M059J (cell line): ENCODE measurements at places on chromosomes 7 and 10.

DNA sequence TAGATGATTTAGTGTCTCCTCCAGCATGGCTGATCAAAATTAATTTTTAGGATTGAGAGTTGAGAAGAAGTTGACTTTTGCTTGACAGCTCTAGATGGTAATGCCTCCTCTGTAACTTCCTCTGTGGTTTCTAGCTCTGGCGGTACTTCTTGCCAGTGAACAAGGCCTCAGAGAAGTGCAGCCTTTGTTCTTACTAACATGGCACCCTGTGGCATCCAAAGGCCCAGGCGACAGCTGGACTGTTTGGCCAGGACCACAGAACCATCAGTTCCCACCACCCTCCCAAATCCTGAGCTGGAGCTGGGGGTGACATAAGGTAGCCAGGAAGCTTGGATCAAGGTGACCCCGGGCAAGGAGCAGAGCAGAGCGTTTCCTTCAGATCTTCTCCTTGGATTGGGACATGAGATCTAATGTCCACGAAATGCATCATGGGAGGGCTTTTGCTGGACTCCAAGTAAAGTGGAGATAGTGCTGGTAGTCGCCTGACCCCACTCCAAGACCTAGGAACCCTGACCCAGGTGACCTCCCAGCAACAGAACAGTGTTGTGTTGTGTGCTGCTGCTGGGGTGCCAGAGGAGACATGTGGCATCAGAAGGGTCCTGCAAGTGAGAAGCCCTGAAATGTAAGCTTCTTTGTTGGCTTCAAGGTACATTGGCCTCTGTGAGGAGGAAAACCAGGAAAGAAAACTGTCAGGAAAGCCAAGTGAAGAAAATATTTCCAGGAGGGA, 41.8 kb downstream of the APBB1IP start:
- DNase-seq = no peak

DNA sequence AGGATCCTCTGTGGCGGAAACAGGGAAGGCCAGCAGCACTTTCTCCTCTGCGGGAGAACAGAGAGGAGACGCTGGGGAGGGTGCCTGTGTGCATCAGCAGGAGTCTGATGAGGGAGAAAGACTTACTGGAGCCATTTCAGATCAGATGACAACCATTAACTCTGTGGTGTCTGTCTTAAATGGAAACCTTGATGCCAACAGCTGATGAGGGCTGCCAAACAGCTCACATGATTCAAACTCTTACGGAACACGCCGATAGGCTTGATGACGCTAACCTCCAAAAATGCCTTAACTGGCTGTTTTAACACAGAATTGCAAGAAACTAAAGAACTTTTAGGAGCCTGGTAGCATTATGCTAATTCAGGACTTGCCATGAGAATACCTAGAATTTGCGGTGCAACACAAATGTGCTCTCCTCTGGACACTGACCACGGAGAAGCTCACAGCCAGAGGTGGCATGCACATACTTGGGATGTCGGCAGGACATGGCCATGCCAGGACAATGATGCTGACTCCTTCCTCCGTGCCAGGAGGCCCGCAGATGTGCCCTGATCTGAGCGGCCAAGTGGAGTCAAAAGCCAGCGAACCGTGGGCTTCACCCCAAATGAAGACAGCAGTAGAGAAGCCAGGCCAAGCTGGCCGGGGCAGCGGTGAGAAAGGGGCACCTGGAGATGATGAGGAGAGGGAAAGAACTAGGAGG, 154.9 kb downstream of the ZMYND11 start:
- DNase-seq = no peak

DNA sequence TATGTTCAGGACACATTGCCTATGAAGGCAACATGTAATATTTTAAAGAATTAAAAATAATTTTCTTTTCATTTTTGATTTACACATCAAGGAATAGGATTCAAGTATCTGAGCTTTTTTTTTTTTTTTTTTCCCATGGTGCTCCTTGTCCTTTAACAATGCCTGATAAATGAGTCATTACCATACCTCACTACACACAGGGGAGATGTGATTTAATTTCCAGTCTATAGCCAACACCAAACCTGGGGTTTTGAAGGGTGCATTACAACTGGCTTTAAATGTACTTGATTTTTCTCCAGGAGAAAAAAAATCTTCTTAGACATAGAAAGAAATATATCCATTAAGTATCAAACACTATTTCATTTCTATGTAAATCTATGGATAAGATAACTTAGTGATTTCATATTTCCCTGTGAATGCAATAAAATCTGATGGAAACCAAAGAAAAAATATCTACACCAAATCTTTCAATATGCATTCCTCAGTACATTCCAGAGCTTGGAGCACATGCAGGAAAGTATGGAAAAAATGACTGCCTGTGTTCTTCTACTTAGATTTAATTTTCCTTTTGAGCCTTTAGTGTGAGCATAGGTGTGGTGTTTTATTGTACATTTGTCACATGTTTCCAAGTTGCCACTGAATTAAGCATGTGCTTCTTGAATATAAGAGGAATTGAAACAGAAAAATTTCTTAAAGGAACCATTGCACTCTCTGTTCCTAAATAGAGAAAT, 204.8 kb upstream of the MEOX2 start:
- DNase-seq = peak; percentile 69

DNA sequence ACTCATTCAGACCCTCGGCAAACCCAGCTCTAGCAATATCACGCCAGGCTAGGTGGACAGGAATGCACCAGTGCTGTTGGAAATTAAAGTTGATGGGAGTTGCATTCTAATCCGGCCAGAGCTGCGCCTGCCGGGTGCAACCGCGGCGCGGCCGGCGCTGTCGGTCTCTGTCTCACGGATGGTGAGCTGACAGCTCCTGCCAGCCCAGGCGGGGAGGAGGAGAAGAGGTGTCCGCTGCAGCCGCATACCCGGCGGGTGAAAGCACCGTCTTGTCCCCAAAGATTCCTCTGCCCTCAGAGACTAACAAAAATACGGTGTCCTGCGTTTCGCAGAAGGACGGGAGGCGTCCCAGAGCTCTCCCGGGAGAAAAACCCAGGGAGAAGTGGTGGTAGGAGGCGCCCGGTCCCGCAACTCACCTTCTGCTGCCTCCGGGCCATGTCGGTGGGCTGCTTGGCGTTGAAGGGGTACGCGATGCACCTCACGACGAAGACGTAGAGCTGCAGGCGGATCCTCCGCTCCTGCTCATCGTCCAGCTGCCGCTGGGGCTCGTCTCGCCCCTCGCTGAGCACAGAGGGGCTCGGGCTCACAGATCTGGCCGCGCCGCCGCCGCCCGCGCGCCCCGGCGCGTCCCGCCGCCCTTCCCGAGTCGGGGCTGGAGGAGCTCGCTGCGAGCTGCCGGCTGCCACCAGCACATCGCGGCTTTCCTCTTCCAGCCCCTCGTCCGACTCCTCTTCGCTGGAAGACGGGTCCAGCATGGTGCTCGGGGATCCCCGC, 490 bp downstream of the CADPS2 start:
- peak; percentile 50 for DNase-seq

DNA sequence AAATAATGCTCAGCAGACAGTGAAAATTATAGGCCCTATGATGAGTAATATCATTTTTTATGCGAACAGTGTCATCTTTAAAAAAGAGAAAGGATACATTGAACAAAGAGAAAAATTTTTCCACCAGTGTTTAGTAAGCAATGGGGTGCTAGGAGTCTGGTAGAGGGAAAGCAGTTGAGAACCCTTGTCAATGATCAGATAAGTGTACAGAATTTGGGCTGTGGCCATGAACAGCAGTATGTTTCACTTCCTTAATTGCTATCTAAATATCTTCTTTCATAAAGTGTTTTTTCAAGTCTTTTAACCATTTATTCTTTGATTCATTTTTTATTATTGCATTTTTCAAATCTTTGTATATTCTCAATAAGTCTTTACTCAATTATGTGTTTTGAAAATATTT, 750.7 kb upstream of the KCND2 start:
- no peak for DNase-seq

DNA sequence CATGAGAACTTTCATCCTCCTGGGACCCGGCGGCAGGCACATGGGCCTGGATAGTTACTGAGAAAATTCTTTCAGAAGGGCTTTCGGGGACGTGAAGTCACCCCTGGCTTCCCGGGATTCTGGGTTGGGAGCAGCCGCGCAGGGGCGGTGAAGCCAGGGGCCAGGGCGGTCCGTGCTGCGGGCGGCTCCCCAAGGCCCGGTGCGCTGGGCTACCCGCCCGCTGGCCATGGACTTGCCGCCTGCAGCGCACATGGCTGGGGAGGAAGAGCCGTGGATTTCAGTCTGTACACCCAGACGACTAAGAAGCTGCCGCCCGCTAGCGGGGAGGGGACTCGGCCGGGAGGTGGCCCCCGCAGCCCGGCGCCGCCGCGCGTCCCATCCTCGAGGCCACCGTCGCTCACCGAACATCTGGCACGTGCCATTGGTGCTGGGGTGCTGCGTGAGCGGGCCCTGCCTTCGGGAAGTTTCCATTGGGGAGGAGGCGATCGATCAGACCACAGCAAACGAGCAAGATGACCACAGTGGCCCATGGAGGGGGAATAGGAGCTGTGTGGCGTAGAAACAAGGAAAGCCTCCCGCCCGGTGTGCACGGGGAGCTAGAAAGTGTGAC, 64.5 kb downstream of the TMEM209 start:
- DNase-seq = no peak

- DNase-seq = peak; percentile 46
Measured at GRCh38 chr7:16918288-16918895, 36.6 kb upstream of the AGR3 start.

DNA sequence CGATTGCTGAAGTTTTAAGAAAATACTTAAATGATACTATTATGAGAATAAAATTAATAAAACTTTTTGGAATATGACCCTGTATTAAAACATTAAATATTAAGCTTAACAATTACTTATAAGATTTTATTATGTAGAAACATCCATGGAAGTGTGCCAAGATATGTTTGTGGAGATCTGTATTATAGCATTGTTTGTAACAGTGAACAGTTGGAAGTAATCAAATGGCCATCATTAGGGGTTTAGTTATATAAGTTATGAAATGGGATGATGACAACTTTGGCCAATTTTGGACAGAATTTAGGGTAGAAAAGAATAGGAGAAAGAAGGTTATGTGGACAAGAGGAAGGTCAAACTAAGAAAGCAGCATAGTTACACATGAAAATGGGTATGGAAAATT, 88.0 kb downstream of the AKAP9 start:
- no peak for DNase-seq

GRCh38 chr10:35191523-35191922, 64.9 kb downstream of the CREM start:
- DNase-seq = no peak

DNA sequence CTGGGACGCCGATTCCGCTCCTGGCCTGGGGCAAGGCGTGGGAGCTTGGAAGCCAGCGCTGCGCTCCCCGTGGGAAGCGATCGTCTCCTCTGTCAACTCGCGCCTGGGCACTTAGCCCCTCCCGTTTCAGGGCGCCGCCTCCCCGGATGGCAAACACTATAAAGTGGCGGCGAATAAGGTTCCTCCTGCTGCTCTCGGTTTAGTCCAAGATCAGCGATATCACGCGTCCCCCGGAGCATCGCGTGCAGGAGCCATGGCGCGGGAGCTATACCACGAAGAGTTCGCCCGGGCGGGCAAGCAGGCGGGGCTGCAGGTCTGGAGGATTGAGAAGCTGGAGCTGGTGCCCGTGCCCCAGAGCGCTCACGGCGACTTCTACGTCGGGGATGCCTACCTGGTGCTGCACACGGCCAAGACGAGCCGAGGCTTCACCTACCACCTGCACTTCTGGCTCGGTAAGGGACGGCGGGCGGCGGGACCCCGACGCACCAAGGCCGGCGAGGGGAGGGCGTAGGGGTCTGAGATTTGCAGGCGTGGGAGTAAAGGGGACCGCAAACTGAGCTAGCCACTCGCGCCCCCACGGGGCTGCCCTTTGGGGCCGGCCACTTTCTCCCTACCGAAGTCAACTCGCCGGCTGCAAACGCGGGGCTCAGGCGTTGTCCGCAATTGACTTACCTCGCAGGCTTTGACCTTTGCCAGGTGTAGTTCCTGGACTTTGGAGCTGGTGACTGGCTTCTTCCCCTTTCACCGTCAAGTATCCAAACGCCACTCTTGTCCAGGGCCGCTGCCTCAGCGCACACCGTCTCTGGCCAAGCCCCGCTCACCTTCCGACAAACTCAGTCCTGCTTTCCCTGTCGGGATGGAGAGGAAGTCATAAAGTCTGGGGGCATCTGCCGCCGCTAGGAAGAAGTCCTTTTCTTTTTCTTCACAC, at the start of gene SCIN:
Gene SCIN, plus strand, starts transcription at position 187 of the 928 bp plus-strand sequence. Its CDS starts 67 bp downstream, at position 254.
- peak; percentile 46 for DNase-seq

DNA sequence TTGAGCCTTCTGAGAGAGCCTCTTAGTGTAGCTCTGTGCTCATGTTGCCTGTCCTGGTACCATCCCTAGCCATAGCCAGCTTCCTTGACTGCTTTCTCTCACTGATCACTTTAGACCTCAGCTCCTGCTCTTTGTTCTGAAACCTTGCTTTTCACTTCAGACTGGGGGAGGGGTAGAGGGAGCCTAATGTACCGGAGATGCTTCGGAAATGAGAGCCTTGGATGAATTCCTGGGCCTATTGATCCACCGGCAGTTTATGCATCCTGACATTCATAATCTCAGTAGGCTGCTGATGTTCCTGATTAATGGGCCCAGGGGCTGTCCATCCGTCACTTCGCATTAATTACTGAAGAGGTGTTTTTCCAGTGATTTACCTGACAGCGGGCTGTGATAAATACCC, 38.8 kb downstream of the R3HCC1L start:
- DNase-seq = no peak

- no peak for DNase-seq
Measured at GRCh38 chr7:110531186-110531585, 559.7 kb upstream of the LRRN3 start.

DNA sequence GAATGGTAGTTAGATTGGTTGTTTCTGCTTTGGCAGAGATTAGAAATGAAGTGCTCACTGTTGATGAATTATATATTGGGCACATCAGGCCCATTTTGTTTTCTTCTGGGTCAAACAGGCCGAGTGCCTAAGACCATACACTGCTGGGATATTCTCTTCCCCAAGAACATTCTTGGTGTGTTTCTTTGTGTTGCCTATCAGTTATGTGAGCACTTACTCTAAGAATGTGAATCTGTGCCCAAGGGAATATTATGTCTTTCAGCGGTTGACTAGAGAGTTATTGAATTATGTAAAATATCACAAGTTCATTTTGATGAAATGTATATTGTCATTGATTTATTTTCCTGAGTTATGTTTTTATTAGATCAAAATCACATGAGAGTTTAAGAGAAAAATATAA, 255.5 kb upstream of the SMIM30 start:
- DNase-seq = no peak

DNA sequence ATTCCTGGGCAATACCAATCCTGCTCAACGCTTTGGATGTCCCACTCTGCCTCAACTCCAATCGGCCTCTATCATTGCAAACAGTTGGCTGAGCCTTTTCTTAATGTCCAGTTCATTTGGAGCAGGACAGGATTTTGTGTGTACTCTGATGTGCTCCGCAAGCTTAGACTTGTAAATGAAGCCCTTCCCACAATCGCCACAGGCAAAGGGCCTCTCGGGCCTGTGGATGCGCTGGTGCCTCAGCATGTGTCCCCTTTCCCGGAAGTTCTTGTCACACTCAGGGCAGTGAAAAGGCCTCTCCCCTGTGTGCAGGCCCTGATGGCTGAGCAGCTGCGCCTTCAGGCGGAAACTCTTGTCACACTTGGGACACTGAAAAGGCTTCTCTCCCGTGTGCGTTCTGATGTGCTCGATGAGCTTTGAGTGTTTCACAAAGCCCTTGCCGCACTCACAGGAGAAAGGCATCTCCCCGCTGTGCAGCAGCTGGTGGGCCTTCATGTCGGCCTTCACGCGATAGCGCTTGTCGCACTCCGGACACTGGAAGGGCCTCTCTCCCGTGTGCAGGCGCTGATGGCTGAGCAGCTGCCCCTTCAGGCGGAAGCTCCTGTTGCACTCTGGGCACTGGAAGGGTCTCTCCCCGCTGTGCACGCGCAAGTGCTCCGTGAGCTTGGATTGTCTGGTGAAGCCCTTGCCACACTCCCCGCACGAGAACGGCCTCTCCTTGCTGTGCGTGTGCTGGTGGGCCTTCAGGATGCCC, 20.0 kb downstream of the ZNF786 start:
- DNase-seq = no peak
